Glomerular endothelial cell (primary cell): ENCODE measurements at places on chromosomes 6 and 20.
A peak's percentile ranks its signal among the peaks of the same experiment; 100 is the strongest.

- no peak for DNase-seq
These were observed at the start of gene POU5F1 for GRCh38 chr6:31170600-31170881. Gene POU5F1 (minus strand): TSS chr6:31170682. CDS start chr6:31170620, 62 bp downstream.

DNA sequence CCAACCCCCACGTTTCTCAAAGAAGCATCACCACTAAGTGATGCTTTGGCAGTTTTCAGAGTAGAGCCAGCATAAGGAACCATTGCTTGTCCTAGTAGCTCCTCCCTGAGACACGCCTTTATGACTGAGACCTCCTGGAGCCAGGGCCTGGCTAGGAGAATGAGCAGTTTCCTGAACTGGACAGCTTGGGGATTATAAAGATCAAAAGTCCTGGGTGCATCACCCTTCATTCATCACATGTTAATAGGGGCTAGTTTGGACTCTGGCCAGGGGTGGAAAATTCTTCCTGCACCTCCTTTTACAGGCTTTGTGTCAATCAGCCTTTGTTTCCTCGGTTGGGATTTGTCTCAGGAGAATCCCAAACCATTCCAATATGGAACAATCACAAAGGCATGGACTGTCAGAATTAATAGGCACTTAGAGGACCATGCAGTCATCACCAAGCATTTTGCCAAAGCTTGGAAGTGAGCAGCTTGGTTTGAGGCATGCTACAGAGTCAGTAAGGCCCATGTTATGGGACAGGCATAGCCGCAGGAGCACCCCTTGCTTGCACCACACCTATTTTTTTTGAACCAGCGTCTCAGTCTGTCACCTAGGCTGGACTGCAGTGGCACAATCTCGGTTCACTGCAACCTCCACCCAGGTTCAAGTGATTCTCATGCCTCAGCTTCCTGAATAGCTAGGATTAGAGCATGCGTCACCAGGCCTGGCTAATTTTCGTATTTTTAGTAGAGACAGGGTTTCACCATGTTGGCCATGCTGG, 64.9 kb upstream of the TGM3 start:
- DNase-seq, result no peak

- no peak for DNase-seq
These were observed 141.3 kb downstream of the PRL start for GRCh38 chr6:22155551-22155950.

GRCh38 chr6:148851683-148852556, 105.1 kb downstream of the UST start:
- no peak for DNase-seq

DNA sequence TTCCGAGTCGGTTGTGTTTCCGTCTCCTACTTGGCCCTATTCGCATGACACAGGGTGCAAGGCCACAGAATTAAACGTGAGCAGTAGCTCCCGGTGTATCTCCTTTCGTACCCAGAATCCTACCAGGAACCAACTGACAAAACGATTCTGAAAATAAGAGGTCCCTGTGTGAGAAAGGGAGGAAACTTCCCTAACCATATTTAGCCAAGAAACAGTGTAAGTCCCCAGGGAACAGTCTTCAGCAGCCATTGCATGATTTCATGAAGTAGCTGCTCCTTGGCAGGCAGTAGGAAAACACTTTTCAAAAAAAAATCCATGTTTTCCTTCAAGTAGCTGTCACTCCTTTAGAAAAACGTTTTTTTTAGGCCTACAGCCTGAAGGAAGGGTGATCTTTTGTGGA, 46.9 kb downstream of the PDE10A start:
- DNase-seq, result no peak

DNA sequence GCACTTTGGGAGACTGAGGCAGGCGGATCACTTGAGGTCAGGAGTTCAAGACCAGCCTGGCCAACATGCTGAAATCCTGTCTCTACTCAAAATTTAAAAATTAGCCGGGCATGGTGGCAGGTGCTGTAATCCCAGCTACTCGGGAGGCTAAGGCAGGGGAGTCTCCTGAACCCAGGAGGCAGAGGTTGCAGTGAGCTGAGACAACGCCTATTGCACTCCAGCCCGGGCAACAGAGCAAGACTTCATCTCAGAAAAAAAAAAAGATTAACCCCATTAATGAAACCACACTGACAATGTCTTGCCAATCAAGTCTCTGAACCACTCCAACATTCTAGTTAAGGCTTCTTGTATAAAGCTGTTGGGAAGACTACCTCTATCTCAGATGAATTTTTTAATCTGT, 4.0 kb downstream of the PREP start:
- no peak for DNase-seq

DNA sequence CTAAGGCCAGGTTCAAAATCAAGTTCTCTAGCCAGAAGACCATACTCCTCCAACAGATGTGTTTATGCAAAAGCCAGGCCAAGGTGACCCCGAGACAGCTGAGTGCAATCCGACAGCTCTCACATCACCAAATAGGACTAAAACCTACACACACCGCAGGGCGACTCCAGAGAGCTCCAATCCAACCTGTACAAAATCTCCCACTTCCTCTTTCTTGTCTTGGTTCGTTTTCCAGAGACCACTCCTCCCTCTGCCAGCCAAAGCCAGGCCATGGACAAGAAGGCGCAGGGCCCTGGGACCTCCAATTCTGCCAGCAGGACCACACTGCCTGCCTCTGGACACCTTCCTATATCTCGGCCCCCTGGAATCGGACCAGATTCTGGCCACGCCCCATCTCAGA, 11.5 kb upstream of the NOP56 start:
- no peak for DNase-seq

GRCh38 chr6:61887423-61887822, 398.6 kb downstream of the KHDRBS2 start:
- DNase-seq, result no peak

GRCh38 chr6:142537612-142538478, 236.0 kb downstream of the ADGRG6 start:
- no peak for DNase-seq

- peak; percentile 37 for DNase-seq
These were observed 28.4 kb downstream of the PAQR8 start for GRCh38 chr6:52390361-52390727.

GRCh38 chr6:54419885-54420284, 111.6 kb downstream of the TINAG start:
- no peak for DNase-seq

- no peak for DNase-seq
These were observed 16.9 kb downstream of the NDRG3 start for GRCh38 chr20:36728986-36729385.

GRCh38 chr6:56386717-56387116, 139.3 kb upstream of the COL21A1 start:
- no peak for DNase-seq

- DNase-seq, result no peak
These were observed 90.5 kb upstream of the CCN2 start for GRCh38 chr6:132041706-132042105.

- no peak for DNase-seq
These were observed 79.3 kb downstream of the SLC22A3 start for GRCh38 chr6:160427312-160428068.

DNA sequence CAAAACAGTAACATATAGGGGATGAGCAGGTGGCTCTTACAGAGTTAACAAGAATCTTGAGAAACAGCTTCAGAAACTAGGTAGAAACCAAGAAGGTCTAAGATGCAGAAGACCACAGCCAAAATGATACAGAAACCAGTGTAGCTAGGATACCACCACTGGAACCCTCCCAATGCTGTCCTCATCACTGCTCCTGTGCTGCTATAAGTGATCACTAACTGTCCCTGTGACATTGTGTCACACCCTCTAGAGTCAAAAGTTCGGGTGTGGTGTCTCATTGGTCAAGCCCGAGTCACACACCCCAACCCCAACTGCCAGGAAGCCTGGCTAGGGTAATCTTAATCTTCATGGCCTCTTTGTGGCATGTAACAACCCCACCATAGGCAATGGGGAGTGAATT, 153.1 kb downstream of the RCAN2 start:
- DNase-seq, result no peak

DNA sequence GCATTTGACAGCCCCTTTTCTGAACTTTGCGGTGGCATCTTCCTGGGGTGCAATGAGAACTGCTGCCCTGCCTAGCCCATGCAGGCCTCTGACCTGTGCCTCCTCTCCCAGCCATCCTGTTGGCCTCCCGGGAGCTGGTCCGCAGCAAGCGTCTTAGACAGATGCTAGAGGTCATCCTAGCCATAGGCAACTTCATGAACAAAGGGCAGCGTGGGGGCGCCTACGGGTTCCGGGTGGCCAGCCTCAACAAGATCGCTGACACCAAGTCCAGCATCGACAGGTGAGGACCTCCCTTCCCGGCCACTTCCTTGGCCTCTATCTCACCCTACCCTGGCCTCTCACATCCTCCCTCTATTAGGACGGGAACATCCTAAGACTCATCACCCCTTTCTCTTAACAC, 37.6 kb downstream of the MOCS1 start:
- no peak for DNase-seq

- DNase-seq, result no peak
These were observed 14.7 kb downstream of the GNAS start for GRCh38 chr20:58867211-58867610.

DNA sequence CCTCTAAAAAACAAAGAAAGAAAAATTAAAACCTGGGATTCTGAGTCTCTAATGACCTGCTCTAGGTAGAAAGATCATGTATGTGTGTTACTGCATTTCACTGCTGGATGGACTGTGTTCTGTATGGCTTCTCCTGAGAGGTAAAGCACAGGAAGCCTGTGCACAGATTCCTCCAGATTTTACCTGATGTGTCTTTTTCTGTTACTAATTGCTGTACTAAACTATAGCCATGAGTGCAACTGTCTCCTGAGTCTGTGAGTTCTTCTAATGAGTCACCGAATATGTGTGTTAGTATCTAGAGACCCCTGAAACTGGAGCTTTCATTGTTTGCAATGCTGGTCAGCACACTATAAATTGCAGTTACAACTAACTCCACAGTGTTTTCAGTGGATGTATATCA, 270.8 kb downstream of the CDKAL1 start:
- no peak for DNase-seq

DNA sequence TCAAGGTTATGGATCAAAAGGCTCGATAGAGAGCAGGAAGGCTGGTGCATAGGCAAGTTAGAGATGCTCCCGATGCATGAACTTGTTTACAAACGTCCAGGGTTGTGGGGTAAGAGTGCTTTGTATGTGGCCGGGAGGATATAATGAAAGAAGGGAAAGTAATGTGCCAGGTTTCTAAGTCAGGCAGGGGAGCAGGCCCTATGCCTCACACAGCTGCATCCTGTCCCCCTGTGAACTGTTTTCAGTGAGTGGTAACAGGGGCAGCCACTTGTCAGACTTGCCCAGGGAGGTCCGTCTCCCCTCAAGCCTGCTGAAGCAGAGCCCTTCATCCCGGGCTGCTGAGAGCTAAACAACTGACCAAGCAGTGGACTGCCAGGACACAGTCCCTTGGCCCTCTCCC, 19.4 kb downstream of the KCNK5 start:
- no peak for DNase-seq

DNA sequence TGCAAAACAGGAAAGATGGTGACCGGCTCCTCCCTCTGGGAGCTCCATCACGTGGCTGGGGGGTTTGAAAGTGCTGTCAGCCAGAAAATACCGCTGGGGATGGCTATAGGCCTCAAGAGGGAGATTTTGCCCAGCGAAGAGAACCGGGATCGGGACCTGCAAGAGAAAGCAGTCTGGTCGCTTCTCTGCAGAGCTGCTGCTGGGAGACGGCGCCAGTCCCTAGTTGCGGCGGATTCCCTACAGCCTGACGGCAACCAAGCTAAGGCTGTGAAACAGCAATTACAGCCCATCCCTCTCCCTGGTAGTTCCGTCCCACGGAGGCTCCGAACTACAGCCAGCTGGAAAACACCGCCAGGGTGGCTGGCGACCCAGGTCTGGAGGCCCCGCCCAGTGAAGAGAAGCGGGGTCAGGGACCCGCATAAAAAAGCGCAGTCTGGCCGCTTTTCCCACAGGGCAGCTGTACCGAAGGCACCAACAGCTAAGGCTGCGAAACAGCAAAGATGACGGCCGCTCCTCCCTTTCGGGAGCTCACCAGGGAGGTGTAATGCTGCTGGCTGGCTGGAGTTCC, 238.1 kb upstream of the IRAK1BP1 start:
- DNase-seq, result no peak
